ENCODE measurements at places on chromosomes 2 and 18. TPM values are rescaled to one million over a fixed set of nuclear protein-coding genes. Genes with fewer than 3 reads are reported as not detected.

Gene SOWAHC
- total RNA-seq = 16.6 TPM

- H3K4me3 ChIP-seq = no peak overlapping the region
- H3K27ac ChIP-seq = no peak overlapping the region
- no peaks in the 10 kb centered on the region for H3K36me3 ChIP-seq
- no peak for DNase-seq
Measured at GRCh38 chr2:69041214-69041613, 28.2 kb downstream of the ANTXR1 start.

DNA sequence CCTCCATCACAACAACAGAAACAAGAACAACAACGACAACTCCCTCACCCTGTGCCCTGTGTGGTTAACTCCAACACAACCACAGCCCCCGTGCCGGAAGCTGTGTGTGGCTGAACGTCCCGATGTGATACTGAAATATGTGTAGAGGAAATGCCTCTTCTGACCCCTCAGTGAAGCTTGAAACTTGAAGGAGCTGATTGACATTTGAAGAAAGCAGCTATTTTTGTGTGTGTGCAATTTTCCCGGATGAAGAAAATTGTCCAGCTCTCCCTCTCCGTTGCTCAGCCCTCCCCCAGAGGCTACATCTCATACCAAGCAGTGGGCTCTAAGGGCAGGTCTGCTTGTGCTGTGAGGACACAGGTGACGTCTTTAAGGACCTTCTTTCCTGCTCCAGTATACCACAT, 173.8 kb downstream of the ICOS start:
- no peak overlapping the region for H3K4me3 ChIP-seq
- H3K27ac ChIP-seq = no peak overlapping the region
- no peaks in the 10 kb centered on the region for H3K4me1 ChIP-seq

GRCh38 chr2:98658816-98659490, 50.6 kb downstream of the UNC50 start:
- no peaks in the 10 kb centered on the region for H3K27me3 ChIP-seq
- no peak overlapping the region for H3K4me3 ChIP-seq
- no peak for DNase-seq
- H3K27ac ChIP-seq = no peak overlapping the region

- H3K36me3 ChIP-seq = no peaks in the 10 kb centered on the region
- no peak overlapping the region for H3K27ac ChIP-seq
Measured at GRCh38 chr2:37866171-37866934, 58.7 kb upstream of the RMDN2 start.

Gene ELOA2
- not detected for total RNA-seq
